Breast epithelium (tissue), 4 donors: ENCODE measurements at places on chromosomes 16 and 17.

DNA sequence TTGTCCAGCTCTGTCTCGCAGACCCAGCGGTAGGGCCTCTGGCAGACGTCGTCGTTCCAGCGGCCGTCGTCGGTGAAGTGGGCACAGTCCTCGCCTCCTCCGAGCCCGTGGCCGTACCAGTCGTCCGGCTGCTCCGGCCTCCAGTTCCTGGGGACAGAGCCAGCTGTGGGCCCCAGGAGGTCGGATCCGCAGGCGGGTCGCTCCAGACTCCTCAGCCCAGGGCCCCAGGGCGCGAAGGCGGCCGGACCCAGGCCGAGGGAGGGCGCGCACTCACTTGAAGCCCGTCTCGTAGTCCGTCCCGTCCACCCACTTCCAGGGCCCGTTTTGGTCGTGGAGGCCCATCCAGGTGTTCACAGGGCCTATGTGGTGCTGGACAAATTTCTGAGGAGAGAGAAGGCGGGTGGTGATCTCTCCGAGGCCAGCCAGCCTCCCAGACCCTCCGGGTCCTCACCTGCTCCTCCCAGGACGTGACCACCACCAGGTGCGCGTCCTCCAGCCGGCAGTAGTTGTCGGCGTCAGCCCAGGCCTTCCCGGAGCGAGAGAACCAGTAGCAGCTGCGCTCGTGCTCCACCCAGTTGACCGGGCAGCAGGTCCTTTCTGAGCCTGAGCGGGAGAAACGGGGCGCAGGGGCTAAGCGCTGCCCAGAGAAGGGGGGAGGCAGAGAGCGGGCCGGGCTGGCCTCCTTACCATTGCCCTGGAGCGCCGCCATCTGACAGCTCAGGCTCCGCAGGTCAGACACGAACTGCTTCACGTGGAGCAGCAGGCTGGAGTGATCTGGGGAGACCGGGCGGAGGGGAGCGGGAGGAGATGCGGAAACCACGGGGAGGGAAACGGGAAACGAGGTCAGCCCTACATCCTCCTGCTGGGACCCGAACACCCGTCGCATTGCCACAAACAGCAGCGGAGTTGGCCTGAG, 5.2 kb downstream of the ASGR1 start:
- no peak for DNase-seq

- DNase-seq, result no peak
Measured at GRCh38 chr16:11340710-11341109, 4.5 kb upstream of the RMI2 start.

GRCh38 chr16:1908184-1908583, 10.0 kb downstream of the HS3ST6 start:
- DNase-seq, result no peak

- DNase-seq, result no peak
Measured at GRCh38 chr17:41413353-41413957, 10.9 kb downstream of the KRT37 start.

DNA sequence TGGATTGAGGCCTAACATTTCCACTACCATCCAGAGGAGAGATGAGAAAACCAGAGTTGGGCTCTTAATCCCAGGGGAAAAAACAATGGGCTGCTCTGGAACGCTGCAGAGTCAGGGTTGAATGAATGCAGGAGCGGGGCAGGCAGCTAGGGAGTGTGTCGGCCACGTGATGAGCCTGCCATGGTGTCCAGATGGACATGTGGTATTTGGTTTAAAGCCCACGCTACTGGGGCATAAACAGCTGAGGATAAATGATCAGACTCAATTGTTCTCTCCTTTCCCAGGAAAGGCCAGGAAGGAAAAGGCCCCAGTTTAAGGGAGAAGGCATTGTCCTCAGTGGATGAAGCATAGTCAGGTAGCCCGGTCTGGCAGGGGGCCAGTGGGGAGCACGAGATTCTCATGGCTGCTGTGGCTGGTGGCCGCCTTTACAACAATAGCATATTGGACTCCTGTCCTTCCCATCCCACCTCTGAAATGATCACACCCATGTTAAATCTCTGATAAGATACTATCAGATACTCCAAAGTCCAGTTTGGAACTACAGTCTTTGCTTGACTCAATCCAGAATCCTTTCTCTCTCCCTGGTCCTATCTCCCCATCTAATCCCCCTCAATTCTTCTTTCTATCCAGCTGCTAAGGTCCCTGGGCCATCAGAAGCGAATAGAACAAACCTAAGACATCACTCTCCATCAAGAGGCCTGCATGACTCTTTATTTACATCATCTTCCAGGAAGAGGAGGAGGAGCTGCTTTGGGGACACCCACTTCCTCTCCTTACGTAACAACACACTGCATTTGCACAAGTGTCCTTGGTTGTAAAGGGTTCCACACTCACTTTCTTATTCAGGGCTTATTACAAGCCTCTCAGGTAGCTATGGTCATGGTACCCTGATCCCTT, 20.4 kb downstream of the CA4 start:
- DNase-seq, result no peak
